ENCODE measurements at places on chromosomes 7 and 10.

DNA sequence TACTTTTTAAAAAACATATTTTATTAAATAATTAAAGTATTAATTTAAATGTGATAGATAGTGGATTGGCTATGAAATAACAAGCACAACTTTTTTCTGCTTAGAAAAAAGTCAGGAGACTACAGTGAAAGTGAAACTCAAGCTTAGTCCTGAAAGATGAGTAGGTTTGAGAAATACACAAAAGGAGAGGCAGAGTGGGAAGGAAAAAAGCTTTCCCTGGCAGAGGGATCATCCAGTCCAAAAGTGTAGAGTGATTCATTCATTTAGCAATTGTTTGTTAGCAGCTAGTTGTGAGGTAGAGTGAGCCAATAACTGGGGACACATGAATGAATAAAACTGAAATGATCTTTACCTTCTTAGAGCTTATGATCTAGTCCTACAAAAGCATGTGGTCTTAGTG lies 93.5 kb downstream of the FOXP2 start:
- no peak for DNase-seq

GRCh38 chr7:112082306-112082705 lies 123.9 kb downstream of the DOCK4 start:
- DNase-seq: no peak

DNA sequence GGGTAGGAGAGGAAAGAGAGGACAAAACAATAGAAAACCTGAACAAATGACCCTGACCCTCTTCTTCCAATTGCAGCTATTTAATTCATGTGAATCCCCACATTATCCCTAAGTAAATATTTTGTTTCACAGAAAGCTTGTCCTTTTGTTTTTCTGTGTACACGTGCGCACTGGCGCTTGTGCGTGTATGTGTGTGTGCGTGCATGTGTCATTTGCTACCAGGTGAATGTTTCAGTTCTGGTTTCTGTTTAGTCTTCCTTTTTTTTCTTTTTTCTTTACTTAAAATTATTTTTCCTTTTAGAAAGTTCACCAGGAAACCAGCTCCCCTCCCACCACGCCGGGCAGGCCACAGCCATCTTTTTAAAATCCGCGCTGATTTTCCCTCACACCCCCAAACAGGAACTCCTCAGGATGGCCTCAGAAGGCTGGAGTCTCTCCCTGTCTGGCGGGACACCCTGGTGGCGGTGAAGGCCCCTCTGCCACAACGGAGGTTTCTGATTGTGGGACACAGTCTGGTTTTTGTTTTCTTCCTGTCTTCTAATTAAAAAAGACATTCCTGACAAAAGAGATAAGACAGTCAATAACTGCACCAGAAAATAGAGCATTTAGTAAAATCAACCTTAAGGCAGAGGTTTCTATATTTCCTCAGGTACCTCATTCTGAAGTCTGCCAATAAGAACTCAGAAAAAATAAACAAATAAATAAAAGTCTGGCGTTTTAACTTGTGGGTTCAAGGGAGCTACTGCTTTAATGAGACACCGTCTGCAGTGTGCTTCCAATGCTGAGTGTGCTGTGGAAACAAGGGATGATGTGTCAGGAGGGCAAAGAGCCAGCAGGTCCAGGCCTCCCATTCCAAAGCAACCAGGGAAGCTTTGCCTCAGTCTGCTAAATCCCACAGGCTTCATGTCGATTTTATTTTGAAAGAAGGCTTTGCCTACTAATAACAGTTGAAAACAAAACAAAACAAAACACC lies 17.4 kb downstream of the IRF5 start:
- DNase-seq: no peak

GRCh38 chr7:11699666-11700065 lies 132.3 kb downstream of the THSD7A start:
- no peak for DNase-seq

GRCh38 chr10:7763929-7764328 lies 23.9 kb downstream of the KIN start:
- DNase-seq: no peak

- DNase-seq: no peak
These were observed 51.8 kb downstream of the RELN start for GRCh38 chr7:103937680-103938079.

DNA sequence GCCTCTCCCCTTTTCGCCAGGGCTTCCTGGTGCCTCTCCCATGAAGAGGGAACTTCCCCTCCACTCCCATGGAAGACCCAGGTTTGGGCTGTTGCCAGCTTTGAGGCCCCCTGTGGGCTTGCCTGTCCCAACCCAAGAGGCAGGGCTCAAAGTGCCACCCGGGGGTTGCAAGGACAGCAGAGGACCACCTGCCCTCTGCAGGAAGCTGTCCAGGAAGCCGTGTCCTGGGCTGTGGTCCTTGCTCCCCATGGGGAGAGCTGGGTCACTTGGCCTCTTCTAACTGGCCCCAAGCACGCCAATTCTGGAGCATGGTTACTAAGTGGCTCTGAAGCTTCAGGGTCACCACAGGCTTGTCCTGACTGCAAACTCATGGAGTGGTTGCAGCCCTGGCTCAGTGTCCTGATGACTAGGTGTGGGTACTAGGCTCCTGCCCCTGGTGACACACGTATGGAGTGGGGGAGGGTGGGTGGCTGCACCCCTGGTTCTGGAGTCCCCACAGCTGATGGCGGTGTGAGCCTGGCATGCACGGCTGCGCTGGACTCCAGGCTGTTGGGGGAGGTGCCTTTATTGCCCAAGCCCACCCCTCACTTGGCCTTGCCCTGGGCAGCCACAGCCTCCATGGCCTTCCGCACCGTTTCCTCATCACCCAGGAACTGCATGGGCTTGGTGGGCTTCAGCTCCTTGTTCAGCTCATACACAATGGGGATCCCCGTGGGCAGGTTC lies 3.0 kb downstream of the PGAM2 start:
- no peak for DNase-seq

GRCh38 chr10:30630571-30630970 lies 1.0 kb upstream of the LYZL2 start:
- no peak for DNase-seq

DNA sequence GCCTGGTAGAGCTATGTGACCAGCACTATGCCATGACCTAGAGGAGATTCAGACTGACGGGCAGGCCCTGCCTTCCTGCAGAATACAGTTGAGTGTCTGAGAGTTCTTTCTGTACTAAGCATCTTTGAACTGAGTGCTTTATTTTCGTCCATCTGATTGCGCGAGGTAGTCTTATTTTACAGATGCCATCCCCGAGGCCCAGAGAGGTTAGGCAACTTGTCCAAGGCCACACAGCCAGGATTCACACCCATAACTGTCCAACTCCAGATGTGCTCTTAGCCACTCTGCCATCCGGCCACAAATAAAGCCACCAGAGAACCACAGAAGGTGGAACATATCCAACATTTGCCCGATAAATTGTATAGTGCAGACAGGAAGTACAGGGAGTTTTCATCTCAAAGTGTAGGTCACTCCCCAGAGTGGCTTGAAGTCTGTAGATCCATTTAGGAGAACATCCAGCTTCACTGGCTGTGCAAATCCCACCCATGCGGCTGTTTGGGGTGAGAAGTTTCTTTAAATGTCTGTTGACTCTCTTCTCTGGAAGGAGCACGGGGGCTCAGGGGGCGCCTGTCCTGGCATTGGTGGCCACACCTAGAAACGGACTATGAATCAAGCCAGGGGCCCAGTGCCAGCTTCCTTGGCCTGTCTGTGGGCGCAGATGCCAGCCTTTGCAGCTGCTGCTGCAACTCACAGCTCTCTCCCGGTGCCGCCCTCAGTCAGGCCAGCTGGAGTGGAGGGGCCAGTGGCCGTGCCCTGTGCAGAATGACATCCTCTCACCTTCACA lies 11.1 kb downstream of the CHST3 start:
- DNase-seq: no peak

GRCh38 chr10:71636588-71636987 lies 83.0 kb downstream of the C10orf105 start:
- no peak for DNase-seq

DNA sequence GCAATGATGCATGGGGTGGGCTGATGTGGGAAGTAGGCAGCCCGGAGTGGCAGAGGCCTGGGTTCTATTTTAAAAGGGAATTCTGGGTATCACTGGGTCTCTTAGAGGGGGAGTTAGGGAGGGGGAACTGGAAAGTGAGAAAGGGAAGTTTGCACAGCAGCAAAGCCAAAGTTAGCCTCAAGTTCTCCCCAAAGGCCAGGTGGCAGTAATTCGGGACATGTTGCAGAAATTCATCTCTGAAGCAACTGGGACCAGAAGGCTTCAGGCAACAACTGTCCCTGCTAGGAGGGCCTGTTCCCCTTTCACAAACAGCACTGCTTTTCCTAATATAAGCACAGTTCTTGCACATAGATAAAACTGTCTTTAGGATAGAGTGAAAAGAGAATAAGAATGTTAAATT lies 67.4 kb downstream of the NOD1 start:
- DNase-seq: no peak

DNA sequence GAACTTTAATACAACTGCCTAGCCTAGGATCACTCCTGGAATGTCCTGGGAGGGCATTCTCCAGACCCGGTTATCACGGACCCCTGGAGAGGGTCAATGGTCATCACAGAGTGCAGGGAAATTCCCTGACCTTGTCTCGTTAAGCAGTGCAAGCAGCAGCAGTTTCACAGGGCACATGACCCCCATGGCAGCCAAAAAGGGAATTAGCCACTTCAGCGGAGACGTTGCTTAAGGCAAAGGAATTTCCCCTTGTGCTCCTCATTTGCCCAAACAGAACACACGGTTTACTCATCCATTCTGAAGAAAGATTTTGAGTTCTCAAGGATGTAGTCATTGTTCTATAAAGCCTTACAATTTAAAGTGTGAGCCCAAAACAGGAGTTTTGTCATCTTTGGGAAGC lies 260.3 kb downstream of the SNX13 start:
- no peak for DNase-seq

- DNase-seq: no peak
These were observed 697 bp upstream of the SNX13 start for GRCh38 chr7:17940951-17941431.

DNA sequence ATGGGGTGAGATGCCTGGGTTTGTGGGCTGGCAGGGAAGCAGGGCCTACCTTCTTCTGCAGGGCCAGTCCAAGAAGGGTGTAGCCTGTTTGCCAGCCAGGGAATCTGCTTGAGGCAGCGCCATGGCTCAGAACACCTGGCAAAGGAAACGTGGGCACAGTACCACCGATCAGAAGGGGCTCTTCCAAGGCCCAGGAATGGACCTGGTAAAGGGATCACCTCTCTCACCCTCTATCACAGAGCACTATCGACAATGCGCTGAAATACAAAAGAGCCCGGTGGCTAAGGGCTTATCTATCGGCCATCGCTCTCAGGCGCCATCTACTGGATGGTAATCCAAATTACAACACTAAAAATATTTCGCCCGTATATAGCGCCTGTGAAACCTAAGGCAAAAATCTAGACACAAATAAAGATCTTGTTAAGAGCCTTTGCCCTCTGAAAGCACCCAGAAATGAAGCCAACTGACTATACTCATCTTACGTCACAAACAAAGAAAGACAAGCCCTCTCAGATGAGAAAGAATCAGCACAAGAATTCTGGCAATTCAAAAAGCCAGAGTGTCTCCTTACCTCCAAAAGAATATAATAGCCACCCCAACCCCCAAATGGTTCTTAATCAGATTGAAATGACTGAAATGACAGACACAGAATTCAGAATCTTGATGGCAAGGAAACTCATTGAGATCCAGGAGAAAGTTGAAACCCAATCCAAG lies 217.8 kb upstream of the HPS1 start:
- DNase-seq: no peak

DNA sequence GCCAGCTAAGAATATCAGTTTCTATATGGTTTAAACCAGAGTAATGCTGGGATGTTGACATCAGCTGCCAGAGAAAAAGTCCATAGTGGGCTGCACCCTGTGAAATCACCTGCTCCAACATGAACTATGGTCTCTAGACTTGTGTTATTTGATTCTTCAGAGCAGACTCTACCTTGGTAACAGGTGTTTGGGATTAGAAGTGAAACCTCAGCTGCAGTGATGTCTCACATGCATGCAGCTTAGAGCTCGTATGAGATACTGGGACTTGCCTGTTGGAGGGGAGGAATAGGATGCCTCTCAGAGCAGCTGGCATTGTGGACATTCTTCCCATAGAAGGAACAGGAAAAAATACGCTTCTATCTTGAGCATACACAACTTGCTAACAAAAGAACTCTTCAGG lies 287.1 kb upstream of the CSTF2T start:
- DNase-seq: no peak

- DNase-seq: no peak
These were observed 94.1 kb downstream of the ALOX5 start for GRCh38 chr10:45468079-45468478.

DNA sequence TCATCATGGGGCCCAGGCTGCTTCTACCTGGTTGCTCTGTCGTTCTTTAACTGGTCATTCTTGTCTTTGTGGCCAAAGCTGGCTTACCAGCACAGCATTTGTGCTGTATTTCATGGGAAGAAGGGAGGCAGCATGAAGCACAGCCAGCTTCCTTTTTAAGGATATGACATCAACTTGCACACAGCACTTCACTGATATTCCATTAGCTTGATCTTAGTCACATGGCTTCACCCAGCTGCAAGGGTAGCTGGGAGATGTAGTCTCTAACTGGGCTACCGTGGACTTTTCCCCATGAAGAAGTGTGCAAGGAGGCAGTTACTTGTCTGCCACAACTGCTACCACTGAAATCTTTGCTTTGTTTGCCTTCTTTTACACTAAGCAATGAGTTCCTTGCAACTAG lies 525.2 kb downstream of the LRMDA start:
- no peak for DNase-seq

DNA sequence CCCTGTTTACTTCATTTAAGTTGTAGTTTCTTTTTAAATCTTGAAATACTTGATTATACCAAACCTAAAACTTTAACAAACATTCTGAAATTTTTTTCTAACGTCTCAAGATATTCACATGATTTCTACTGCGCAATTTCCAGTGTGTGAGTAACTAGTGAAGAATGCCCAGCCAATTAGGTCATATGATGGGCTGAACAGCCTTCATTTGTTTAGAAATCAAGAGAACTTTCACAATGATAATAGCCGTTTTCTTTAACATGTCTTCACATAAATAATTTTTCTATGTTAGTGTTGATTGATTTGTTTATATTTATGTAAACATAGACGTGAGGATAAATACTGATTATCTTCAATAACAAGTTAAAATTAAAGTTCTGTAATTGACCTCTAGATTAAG lies 21.8 kb downstream of the STAM start:
- no peak for DNase-seq

- no peak for DNase-seq
These were observed 43.2 kb downstream of the CCNY start for GRCh38 chr10:35379226-35380137.

GRCh38 chr7:41188163-41189130 lies 514.4 kb downstream of the INHBA start:
- no peak for DNase-seq
